ENCODE measurements at places on chromosomes 13 and 19.

DNA sequence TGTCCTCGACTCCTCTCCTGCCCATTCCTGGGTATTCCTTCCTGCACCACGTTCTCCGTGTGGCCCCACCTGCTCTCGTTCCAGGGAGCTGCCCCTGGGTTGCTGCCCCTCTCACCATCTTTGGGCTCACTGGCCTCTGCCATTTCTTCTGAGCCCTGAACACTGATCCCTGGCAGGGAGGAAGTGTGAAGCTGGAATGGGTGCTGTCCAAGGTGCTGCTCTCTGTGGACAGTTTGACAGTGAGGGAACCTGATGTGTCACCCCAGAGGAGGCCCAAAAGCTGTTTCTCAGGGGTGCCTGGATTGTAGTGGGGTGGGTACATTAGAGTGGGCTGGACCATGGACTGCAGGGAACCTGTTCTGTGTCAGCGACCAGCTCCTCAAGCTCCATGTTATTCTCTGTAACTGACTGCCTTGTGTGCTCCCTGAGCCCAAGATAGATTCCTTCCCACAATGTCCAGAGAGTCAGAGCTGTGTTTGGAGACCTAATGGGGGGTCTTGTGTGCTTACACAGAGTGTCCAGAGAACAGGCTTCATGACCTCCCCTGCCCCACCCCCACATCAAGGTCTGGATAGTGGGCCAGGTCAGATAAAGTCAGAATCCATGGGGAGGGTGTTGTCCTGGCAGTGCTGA lies 7.2 kb upstream of the CEACAM8 start:
- no peak for DNase-seq

DNA sequence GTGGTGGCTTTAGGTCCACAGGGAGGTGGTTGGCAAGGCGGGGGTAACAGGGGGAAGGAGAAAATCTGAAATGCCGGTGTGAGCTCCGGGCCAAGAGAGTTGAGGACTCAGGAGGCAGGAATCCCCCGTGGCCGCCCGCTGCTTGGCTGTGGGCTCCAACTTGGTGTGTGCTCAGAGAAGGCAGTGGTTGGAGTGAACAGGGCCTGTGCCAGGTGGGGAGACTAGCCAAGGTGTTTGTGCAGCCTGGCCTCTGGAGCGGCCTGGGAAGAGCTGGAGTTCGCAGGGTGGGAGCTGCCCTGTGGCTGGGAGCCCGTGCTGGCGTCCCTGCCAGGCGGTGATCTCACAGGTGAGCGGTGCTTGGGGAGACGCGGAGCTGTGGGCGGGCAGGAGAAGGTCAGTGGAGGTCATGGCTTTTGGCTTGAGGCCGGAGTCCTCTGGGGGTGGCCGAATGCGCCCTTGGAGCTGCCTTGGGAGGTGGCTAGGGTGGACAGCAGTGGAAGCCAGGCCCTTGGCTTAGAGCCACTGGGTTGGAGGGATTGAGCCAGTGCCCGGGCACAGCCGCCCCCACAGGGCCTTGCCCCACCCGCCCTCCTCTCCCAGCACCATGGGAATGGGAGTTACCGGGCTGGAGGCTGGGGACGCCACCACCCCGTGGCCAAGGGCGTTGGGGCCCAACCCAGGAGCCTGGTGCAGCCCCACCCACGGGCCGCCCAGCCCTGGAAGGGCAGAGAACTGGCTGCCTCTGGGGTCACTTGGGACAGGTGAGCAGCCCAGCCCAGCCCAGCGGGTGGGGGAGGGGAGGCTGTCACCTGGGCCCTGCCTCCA lies 7.1 kb upstream of the CIRBP start:
- peak; percentile 53 for DNase-seq

- DNase-seq = no peak
Observed at GRCh38 chr13:27522847-27523246, 72.5 kb upstream of the MTIF3 start.

DNA sequence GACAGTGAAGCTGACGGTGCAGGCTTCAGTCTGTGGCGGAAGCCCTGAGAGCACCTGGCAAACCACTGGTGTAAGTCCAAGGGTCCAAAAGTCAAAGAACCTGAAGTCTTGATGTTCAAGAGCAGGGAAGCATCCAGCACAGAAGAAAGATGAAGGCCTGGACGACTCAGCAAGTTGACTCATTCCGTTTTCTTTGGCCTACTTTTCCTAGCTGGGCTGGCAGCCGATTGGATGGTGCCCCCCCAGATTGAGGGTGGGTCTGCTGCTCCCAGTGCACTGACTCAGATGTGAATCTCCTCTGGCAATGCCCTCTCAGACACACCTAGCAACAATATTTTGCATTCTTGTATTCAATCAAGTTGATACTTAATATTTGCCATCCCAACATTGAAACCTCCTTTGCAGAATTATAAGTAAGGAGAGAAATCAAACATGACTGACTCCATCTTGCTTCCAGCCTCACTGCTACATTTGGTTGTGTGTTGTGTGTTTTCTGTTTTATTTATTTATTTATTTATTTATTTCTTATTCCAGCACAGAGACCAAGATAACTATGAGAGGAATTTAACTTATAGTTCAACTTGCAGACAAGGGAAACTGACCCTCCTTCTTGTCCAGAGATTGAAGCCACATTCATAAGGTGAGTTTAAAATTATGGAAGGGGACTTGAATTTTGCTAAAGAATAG lies 32.8 kb downstream of the IGFL2 start:
- DNase-seq = no peak

DNA sequence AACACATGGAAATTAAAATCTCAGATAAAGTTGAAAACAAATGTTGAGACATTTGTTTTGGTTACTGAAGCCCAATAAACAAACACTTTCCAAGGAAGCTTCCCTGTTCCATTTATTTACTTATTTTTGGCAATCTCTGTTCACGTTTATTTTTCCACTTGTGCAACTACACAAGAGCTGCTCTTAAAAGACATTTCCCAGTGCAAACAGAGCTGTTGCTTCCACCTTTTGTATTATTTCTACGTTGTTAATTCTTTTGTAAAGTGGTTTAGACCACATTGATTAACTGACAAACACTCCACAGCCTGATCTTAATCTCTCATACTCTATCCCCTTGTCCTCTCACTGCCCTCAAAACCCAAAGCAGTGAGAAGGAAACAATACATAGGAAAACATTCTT lies 757.6 kb downstream of the LIG4 start:
- no peak for DNase-seq

DNA sequence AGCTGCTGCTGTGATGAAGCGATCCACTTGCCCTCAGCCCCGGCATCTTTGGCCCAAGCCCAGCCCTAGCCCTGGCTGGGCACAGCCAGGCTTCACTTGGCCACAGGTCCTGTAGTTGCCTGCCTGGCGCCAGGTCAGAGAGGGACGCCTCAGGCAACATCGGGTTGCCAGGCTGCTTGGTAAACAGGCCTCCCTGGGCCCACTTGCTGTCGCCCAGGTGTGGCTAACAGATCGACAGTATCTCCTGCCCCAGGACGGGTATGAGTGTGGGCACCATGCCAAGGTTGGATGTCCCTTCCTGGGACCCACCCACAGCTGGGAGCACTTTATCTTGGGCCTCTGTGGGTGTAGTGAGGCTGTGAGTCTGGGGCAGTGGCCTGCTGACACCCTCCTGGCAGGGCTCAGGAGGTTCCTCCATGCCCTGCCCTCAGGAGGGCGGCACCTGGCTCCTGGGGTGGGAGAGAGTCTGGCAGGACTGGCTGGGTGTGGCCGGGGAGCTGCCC lies 27.8 kb downstream of the CARM1 start:
- no peak for DNase-seq

GRCh38 chr19:7355151-7355820 lies 6.5 kb downstream of the ARHGEF18 start:
- no peak for DNase-seq

DNA sequence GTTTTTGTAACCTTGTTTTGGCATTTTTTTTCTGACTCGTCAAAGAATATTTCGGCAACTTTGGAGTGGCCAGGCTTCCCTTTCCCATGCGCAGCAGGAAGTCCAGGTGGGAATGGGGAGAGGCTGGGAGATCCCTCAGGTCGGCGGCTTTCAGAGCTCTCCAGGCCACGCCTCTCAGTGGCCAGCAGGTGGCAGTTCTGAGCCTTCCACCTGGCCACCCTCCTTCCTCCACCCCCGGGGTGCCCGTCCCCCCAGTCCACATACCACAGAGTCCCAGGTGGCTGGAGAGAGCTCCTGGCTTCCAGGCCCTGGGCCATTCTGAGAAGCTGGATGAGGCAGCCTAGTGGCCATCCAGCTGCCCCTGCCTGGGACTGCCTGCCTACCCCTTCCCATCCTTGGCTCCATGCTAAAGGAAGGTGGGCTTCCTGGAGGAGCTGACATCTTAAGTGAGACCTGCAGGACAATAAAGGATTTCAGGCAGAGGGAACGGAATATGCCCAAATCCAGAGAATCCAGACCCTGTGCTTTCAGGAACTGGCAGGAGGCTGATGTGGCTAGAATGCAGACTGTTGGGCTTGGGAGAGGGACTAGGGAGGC lies 46.3 kb downstream of the CCNE1 start:
- no peak for DNase-seq

- no peak for DNase-seq
Observed at GRCh38 chr13:21383090-21383489, 76.0 kb downstream of the ZDHHC20 start.

- DNase-seq = no peak
Observed at GRCh38 chr19:5498830-5499550, 43.8 kb downstream of the ZNRF4 start.

- DNase-seq = no peak
Observed at GRCh38 chr19:18675779-18676178, 7.7 kb upstream of the CRTC1 start.

DNA sequence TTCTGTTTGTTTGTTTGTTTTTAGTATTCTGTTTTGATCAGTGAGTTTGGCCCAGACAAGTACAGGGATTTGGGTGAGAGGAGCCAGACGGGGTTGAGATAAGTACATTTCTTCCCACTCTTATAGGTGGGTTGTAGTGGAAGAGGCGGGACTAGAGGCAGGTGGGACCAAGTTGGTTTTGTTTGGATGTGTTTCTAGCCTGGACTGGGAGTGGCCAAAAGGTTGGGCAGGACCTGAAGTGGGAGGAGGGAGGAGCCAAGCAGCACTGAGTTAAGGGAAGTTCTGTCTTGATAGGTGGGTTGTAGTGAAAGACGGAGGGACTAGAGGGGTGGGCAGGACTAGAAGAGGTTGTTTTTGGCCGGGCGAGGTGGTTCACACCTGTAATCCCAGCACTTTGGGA lies 9.0 kb downstream of the DNASE2 start:
- no peak for DNase-seq

DNA sequence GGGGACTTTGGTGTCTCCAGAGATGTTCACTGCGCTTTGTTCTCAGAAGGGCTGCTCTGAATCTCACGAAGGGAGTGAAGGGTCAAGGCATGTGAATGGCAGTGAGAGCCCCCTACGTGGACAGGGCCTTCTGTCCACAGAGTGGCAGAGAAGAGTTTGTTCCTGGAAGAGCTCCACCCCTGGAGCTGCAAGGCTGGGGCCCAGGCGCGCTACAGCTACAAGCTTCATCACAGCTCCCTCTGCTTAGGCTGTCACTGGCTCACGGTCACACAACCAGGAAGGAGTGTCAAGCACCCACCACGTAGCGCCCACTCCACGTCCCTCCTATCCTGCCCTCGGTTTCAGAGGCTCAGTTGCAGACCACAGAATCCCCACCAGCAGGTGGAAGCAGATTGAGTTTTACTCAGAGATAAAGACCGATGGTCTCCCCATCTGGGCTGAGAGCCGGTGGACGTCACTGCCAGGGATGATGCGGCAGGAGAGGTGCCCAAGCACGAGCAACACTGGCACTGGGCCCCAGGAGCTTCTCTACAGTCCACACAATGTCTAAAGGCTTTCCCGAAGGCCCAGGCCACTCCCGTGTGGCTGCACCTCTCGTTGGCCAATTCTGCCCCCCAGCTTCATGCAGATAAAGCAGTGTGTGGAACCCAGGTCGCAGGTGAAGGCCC lies 23.0 kb upstream of the TFDP1 start:
- no peak for DNase-seq

GRCh38 chr13:50889317-50889716 lies 20.3 kb upstream of the RNASEH2B start:
- DNase-seq = no peak

- DNase-seq = no peak
Observed at GRCh38 chr13:33494596-33495204, 209.1 kb upstream of the STARD13 start.

- no peak for DNase-seq
Observed at GRCh38 chr13:51802631-51803418, 1.1 kb downstream of the DHRS12 start.

DNA sequence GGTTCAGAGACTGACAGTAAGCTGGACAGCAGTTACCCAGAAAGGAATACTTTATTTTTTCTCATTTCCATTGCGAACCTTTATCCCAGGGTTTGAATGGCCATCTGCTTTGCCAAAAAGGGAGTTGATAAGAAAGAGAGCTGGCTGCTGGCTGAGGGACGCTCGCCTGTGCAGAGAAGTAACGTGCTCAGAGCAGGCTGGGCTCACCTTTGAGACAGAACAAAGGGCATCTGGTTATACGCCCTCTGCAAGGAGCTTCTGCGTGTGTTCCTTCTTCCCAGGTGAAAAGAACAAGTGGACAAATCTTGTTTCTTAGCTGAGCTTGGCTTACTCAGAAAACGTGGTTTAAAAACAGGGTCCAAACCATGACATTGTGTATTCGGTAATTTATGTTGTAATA lies 47.4 kb downstream of the EFNB2 start:
- no peak for DNase-seq

GRCh38 chr13:91216928-91217700 lies 130.4 kb upstream of the MIR17HG start:
- no peak for DNase-seq

DNA sequence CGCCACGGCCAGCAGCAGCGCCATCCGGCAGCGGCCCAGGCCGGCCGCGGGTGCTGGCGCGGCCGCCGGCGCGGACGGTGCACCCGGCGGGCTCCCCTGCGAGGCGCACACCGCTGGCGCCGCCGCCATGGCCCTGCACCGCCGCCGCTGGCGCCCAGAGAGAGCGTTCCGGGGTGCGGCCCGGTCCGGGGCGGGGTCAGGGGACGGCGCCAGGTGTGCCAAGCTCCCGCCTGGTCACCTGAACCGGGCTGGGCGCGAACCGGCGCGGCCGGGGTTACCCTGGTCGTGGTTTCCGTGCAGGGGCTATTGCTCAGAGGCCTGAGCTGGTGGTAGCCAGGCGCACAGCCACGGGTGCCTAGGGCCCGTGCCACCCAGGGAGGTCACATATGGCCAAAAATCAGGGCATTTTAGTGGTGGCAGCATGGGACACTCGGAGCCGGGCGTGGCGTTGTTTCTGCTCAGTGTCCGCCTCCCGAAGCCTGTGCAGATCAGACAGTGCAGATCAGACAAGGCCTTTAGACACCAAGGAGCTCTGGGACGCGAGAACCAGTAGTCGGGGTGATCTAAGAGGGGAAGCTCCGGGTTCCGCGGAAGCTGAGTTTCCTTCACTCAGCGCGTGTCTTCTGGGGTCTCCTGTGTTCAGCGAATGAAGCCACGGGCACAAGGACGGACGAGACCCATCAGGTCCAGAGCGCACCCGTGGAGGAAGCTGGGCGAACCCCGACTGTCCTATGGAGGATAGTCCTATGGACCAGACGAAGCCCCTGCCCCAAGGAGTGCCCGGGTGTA lies at the start of gene TMEM238:
Gene TMEM238 (minus strand): TSS at position 162 of the 789 bp plus-strand sequence. CDS start 33 bp downstream, at position 129.
- no peak for DNase-seq

- DNase-seq = no peak
Observed at GRCh38 chr13:95098916-95099315, 202.3 kb downstream of the ABCC4 start.

Data from amygdala (tissue), 56 donors.